Effector memory CD4-positive, alpha-beta T cell (primary cell): ENCODE measurements at places on chromosomes 3 and 15.

DNA sequence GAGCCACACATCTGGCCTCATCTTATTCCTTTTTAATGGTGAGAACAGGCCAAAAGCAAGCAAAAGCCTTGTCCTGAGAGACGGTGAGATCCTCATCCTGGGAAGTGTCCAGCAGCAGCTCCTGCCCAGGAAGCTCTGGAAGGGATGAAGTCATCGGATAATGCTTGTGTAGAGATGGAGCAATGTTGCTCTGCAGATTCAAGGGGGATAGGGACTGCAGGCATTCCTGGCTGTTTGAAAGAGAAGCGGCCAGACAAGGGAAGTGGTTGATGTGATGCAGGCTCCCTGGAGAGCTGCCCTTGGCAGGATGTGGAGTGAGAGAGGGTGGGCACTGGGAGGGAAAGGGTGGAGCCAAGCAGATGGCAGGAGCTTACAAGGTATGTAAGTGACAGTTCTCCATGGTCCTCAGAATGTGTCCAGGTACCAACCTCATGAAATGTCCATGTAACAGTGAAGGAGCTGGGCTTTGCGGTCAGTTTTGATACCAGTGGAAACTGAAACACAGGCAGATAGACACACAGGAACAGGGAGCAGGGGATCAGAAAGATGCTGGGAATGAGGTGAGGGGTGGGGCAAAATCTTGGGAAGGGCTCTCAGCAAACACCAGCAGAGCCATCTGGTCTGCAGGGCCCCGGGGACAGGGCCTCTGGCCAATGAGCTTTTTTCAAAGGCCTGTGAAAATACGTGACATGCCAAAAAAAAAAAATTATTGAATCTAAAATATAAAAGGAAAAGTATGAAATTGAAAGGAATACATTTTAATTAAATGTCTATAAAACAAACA, 32.2 kb upstream of the LACTB start:
- no peak for DNase-seq

DNA sequence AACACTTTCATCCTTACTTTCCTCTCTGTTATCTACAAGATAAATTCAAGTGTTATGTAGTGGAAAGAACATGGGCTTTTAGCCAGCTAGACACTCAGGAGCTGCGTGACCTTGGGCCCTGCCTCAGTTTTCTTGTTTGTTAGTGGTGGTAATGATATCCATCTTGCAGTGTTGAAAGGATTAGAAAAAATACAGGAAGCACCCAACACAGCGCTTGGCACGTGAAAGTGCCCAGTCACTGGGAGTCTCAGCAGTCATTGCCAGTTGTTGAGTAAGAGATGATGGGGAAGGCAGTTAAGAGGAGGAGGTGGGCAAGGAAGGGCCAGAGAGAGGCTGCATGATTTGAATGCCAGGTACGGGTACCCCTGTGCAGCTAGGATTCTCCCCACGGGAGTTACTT, 5.3 kb downstream of the PDIA5 start:
- DNase-seq, result no peak

GRCh38 chr3:185046603-185047002, 106.3 kb downstream of the C3orf70 start:
- no peak for DNase-seq

- DNase-seq, result no peak
Measured at GRCh38 chr3:167837466-167837865, 101.9 kb downstream of the SERPINI1 start.
